ENCODE measurements at places on chromosomes 2 and 18.

DNA sequence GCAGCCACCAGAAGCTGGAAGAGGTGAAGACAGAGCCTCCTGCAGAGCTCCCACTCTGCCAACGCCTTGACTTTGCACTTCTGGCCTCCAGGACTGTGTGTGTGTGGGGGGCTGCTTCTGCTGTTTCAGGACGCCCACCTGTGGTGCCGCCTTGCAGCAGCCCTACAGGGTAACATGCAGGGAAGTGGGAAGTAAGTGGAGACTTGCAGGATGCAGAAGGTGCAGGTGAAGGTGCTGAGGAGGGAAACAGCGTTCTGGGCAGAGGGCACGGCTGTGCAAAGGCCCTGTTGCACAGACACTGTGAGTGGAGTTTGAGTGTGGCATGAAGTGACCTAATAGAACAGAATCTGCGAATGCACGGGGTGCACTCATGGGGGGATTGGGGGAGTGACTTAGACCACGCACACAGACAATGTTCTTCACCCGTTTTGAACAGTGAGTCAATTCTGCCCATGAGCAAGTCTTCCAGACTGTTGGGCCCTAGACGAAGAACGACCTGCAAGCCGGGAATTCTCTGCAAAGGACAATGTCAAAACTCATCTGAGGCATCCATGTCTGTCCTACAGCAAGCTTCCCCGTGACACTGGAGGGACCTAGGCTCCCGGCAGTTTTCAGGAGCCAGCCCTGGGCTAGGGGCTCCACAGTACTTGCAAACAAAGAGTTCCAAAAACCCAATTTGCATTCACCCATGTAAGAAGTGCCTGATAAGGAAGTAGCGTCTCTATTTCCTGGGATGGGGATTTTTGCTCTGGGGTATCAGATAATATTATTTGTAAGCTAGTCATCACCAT is 19.0 kb downstream of the MBP start:
- no peak for DNase-seq

DNA sequence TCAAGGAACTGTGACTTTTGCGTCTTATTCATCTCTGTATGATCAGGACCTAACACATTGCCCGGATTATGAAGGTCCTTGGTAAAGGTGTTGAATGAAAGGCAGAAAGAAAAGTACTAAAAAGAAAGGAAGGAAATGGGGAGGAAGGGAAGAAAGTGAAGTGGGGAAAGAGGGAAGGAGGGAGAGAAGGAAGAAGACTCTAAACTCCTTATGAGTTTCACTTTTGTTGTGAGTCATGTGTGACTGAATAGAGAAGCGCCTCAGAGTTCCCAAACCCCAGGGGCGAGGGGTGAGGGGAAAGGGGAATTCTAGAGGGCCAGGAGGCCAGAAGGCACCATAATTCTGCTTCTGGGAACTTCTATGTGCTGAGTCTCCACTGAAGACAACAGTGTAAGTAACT is 30.9 kb upstream of the OSBPL6 start:
- DNase-seq, result no peak

DNA sequence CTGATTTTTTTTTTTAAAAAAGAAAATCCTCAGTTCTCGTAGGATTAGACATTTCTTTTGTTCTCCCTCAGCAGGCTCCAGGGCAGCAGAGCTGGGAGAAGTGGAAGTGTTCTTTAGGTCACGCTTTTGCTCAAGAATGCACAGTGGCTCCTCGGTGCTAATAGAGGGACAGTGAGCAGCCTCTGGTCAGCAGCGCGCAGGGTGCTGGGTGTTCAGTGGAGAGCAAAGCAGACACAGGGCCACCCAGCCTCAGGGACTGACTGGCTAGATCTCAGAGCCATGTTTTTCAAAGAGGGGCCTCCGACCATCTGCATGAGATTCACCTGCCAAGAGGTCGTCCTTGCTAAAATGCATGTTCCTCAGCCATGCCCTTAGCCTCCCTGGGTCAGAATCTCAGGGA is 218.8 kb downstream of the HAUS1 start:
- no peak for DNase-seq

DNA sequence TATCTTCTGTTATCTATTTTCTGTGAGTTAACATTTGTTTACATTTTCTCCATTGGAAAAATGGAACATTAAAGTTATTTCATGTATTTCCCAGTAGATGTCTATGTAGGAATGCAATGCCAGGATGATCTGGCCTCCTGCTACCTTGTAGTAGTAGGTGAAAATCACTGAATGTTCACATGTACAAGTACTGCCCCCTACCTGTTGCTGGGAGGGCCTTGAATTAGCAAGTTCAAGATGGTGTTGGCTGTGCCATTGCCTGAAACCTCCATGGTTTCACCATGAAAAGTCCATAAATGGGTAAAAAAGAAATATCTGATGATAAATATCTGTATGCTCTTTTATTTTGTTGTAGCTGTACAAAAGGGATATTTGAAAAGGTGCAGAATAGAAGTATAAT is 30.7 kb downstream of the XRCC5 start:
- peak; percentile 42 for DNase-seq

DNA sequence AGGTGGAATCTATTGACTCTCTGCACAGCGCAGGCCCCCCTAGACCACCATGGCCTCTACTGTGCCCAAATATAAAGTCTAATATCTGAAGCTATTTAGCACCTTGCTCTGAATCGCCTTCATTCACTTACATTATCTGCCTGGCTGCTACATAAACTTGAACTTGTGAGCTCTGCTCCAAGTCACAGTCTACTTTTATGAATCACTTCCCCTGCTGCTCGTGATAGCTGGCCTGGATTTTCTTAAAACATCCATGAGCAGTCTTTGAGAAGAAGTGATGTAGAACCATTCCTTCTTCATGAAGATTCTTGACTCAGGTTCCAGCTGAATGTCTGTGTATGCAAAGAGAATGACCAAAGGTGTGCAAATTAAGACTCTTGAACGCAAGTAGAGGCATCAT is 359.5 kb downstream of the RND3 start:
- no peak for DNase-seq

DNA sequence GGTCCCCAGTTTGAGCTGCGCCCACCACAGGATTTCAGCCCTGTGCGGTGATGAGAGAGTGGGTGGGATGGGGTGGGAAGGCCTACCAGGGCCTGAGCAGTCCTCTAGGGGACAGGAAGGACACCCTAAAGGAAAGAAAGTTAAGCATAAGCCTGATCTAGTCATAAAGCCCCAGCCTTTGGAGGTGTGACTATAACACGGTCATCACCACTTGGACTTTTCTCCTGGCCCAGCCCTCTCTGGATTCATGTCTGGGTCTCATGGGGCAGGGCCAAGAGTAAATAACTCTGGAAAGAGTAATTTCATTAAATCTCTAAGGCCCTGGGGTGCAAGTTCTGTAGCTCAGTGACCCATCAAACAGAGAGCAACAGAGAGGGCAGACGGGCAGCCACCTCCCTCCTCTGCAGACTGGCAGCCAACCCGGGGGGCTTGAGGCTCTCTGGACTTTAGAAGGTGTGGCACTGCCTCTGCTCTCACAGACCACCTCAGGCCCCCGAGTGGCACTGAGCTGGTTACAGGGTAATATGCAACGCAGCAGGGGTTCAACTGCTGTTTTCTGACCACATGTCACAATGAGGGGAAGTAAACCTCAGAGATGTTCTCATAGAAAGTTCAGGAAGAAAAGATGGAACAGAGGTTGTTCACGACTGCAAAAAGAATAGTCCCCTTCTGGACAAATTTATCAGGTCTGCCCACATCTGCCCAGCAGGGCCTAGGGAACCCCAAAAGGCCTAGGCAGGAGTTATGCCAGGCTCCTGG is 41.5 kb downstream of the TGFA start:
- DNase-seq, result no peak

GRCh38 chr2:117635481-117635880 is 179.0 kb upstream of the DDX18 start:
- DNase-seq, result no peak

- no peak for DNase-seq
These were observed 38.3 kb downstream of the MRPL44 start for GRCh38 chr2:223995569-223995968.

GRCh38 chr18:57941841-57942489 is 102.1 kb upstream of the NEDD4L start:
- DNase-seq, result no peak

DNA sequence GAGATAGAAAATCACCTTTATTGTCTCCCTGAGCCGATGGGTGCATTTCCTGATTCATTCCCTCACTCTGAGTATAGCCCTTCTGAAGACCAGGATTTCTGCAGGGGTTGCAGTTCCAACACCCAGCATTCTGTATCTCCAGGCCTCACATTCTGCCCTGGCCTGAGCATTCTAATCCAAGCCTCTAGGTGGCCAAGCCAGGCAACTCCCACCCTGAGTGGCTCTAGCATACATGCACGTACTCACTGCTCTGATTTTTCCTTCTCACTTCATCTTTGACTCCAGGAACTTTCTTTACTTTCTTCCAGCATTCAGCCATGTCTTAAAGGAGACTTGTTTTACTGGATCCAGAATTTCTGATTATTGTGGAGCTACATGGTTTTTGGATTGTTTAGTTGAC is 100.7 kb upstream of the STK39 start:
- no peak for DNase-seq

GRCh38 chr2:48069769-48070168 is 163.5 kb upstream of the FBXO11 start:
- no peak for DNase-seq

DNA sequence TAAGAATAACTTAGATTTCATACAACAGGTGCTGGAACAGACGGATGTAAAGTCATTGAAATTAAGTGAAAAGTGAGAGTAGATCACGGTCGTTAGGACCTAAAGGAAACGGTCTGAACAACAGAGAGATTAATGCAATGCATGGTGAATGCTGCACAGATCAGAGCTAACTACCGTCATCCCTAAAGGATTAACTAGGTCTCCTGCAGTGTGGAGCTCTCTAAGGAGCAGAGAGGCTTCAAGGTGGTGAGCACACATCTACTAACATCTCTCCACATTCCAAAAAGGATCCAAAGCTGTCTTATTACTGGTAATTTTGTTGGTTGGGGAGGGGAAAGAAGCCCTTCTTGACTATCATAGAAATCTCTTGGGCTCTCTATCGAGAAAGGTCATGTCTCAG is 75.3 kb downstream of the CABYR start:
- no peak for DNase-seq

All from CD4-positive, alpha-beta T cell treated with Interleukin-4 for 4 hours (primary cell).